ENCODE measurements at places on chromosomes 16 and 17.
A peak's percentile ranks its signal among the peaks of the same experiment; 100 is the strongest.

DNA sequence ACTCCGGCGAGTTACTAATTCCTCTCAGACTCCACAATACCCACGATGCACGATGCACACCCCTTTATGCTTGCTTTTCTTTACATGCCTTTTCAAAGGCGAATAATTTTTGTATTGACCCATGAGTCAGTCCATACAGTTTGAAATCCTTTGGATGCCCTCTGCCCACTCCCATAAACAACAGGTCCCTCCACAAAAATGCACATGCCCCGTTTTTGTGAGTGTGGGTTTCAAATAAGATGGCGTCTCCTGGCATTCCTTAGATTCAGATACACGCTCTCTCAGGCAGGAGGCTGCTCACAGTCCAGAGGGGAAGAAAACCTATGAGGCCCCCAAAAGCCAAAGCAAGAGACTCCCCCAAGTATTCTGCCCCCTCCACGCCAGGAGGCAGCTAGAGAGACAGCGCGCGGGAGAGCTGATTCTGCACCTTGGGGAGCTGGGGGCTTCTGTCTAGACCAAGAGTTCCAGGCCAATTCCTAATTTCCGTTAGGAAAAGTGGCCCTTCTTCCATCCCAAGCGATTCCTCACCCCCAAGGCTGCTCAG lies 19.6 kb upstream of the HOXB9 start:
- DNase-seq = no peak

GRCh38 chr16:55552621-55553020 lies 13.9 kb upstream of the CAPNS2 start:
- no peak for DNase-seq

DNA sequence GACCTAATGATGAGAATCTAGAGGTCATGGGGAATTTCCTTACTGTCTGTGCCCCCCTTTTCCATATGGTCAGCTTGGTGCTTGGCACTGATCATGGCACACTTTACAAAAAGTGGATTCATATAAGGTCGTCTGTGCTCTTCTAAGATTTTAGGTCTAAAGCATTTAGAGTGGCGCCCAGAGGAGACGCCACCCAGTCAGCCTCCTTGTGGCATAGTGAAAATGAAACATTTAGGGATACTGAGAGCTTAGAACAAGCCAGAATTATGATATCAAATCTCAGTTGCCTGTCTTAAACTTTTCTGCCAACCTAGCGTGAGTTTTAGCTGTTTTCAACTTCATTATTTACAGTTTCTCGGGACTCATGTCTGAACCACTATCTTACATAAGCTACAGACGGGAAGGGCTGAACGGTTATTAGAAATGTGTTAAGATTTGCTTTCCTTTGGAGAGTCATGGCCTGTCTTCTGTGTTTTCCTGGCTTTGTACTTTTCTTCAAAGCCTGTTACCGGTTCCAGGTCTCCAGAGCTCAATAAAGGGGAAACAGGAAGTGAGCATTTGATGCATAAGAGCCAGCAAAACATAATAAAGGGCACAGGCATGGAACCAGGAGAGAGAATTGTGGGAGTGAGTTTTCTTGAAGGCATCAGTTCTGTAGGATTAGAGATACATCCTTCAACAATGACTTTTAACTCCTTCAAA lies 13.7 kb downstream of the ZNRF1 start:
- DNase-seq = no peak

DNA sequence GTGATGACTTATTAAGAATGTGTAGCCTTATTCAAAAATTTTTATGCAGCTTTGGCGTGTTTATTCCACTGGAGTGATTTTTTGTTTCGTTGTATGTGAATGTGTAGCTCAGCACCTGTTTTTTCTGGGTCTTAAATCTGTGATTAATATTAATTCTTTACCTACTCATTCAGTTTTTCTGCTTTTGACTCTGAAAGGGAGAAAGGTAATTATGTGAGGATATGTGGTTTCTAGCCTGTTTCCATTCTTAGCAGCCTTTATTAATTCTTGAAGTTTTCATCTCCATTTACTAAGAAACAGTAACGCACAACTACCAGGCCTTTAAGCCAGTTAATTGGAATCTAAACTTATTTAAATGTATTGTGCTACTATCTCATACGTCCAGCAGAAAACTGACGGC lies 7.0 kb downstream of the HEATR3 start:
- no peak for DNase-seq

DNA sequence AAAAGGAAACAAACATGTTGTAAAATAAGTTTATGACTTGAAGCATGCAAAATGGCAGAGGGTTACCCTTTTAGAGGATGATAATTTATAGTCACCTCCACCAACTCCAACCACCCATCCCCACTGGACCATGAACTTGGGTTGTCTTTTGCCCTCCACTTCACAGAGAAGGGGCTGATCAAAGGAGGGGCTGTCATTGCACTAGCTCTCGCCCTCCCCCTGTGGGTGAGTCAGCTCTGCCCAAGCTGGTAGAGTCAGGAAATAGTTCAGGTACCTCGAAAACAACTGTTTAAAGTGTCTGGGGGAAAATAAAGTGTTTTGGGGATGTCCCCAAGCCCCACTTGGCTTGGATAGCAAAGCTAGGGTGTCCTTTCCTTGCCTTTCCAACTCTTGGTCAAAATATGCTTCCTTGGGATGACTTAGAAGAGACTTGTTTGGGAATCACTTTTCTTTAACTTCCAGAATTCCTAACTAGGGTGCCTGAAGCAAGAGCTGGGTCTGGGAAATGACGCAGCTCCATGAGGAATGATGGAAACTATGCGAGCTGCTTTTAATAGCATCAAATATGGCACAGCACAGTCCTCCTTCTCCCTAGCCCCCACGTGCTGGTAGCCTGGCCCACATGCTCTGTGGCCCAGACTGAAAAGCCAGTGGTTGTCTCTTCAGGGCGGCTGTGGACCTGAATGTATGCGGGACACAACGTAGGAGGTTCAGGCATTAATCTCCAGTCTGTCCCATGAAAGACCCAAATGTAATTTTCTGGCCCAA lies 40.7 kb downstream of the TBX4 start:
- DNase-seq = no peak

- peak; percentile 19 for DNase-seq
These were observed 611.3 kb upstream of the SALL1 start for GRCh38 chr16:51762081-51762996.

- no peak for DNase-seq
These were observed 65.0 kb downstream of the SMG6 start for GRCh38 chr17:2238432-2239169.

DNA sequence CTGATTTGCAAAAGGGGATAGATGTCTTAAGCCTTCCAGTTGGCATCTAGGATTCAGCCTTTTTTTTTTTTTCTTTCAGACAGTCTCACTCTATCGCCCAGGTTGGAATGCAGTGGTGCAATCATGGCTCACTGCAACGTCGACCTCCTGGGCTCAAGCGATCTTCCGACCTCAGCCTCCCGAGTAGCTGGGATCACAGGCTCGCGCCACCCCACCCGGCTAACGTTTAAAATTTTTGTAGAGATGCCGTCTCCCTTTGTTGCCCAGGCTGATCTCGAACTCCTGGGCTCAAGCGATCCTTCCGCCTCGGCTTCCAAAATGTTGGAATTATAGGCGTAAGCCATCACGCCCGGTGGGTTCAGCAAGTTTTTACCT lies 571 bp upstream of the CCP110 start:
- DNase-seq = no peak

DNA sequence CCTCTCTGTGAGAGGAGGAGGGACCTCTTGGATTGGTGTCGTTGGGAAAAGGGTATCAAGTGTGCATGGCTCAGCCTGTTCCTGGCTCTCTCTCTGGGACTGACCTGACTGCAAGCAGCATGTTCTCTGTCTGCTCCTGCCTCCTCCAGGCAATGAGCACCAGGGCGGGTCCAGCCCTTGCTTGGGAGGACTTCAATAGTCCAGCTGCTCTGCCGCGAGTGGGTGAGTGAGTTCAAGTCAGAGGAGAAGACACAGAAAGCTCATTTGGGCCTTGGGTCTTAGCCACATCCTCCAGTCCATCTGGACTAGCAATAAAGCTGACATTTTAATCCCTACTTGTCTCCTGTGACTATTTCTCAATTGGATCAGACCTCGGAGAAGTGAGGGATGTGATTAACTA lies 25.2 kb upstream of the TNS4 start:
- DNase-seq = no peak

DNA sequence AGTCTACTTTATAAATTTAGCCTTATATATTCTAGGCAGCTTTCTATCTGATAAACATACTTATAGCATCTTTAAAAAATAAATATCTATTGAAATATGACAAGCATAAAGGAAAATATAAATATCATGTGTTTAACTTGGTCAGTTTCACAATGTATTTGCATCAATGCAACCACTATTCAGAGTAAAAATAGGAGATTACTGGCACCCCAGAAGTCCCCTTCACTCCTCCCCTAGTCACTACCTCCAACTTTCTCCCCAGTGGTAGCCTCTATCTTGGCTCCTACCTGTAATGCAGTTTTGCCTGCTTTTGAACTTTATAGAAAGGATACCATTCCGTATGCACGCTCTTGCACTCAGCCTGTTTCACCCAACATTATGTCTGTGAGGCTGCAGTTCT lies 3.2 kb upstream of the NOD2 start:
- no peak for DNase-seq

- DNase-seq = no peak
These were observed 17.9 kb downstream of the MYO18A start for GRCh38 chr17:29162082-29162908.

- no peak for DNase-seq
These were observed 18.8 kb downstream of the SCGB1C2 start for GRCh38 chr17:156094-156621.

DNA sequence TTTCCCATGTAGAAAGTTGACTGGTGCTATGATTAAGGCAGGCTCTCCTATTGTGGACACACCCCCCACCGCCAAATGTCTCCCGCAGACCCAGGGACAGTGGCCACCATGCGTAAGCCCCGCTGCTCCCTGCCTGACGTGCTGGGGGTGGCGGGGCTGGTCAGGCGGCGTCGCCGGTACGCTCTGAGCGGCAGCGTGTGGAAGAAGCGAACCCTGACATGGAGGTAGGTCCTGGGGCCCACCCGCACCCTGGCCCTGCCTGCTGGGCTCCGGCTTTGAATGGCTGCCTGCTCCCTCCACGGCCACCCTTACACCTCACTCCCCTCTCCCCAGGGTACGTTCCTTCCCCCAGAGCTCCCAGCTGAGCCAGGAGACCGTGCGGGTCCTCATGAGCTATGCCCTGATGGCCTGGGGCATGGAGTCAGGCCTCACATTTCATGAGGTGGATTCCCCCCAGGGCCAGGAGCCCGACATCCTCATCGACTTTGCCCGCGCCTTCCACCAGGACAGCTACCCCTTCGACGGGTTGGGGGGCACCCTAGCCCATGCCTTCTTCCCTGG lies 3.6 kb downstream of the MMP25 start:
- no peak for DNase-seq

DNA sequence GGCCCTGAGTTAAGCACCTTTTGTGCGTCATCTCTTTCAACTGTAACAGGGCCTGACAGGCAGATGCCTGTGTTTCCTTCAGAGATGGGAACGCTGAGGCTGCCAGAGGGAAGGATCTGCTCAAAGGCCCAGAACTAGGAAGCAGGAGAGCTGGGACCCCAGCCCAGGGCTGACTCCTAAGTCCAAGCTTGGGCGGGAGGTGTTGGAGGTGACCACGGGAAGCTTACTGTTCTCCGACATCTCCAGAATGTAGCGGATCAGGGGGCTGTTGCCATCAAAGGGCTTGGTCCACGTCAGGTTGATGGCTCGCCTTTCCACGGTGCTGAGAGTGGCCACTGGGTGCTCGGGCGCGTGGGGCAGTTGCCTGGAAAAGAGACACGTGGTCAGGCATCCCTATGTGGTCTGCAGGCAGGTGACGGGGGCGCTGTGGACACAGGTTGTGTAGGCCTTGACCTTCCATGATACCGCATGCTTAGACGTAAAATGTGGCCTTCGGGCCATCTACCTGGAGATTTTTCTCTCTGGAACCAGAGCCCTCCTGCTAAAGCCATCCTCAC lies 111.4 kb upstream of the CDC42EP4 start:
- no peak for DNase-seq

- no peak for DNase-seq
These were observed 103.2 kb downstream of the TANC2 start for GRCh38 chr17:63069245-63069644.

DNA sequence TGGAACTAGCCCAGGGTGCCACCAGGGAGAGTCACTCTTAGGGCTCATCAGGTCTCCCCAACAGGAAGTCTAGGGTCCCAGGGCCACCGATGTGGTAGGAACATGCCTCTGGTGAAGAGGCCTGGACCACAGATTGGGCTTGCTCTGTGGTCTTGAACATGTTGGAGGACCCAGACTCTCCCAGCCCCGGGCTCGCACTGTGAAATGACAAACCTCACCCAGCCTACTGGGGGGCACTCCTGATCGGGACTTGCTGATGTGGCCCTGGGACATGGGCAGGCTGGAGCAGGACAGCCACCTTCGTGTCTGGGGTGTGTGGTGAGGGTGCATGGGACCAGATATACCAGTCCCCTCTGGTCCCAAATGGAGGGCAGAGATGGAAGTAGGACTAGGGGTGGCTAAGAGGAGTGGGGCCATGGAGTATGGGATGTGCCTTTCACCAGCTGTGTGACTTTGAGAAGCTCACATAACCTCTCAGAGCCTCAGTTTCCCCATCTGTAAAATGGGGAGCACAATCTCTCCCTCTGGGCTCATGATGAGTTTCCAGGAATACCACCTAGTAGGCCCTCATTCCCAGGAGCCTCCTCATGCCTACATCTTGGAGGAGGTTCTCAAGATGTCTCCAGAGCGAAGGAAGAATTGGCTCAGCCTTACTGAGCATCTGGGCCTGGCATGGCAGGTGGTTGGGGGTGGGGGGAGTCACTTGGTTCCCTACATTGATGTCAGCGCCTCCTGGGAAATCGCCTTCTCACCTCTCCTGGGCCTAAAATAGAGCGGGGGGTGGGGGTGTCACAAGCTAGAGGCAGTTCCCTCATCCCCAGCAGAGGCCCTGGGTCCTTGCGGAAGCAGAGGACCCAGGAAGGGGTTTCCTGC lies 1.5 kb upstream of the ADAM11 start:
- DNase-seq = no peak

- DNase-seq = no peak
These were observed 18.0 kb upstream of the GAS7 start for GRCh38 chr17:10216213-10216938.

GRCh38 chr16:63876103-63876502 lies 1245.8 kb downstream of the CDH11 start:
- no peak for DNase-seq

Data from inflammatory macrophage (primary cell).